Lung (tissue), 17 donors: ENCODE measurements at places on chromosomes 3 and 15. TPM values are rescaled to one million over a fixed set of nuclear protein-coding genes. Genes with fewer than 3 reads are reported as not detected.

ADAMTS17 gene
- total RNA-seq = 6.6 TPM

CADPS gene
- total RNA-seq = 3.6 TPM

MINAR1 gene
- total RNA-seq = 0.37 TPM

GANC gene
- total RNA-seq = 105 TPM

MCTP2 gene
- total RNA-seq = 34.9 TPM

ACKR2 gene
- total RNA-seq = 5.5 TPM

CAMK2N2 gene
- total RNA-seq = 0.58 TPM

SLC28A2 gene
- total RNA-seq = 1.5 TPM

C3orf49 gene
- not detected for total RNA-seq

DUOXA1 gene
- 203 TPM for total RNA-seq

FBXL22 gene
- 2.7 TPM for total RNA-seq

MYNN gene
- 11.2 TPM for total RNA-seq

GOLGA8T gene
- not detected for total RNA-seq

MYL3 gene
- 4.1 TPM for total RNA-seq

EIF3J gene
- total RNA-seq = 51.3 TPM

CEP97 gene
- 21.0 TPM for total RNA-seq

ARHGEF3 gene
- total RNA-seq = 40.9 TPM

IFRD2 gene
- total RNA-seq = 14.7 TPM

PP2D1 gene
- total RNA-seq = not detected

UNC13C gene
- 16.0 TPM for total RNA-seq

UQCC5 gene
- total RNA-seq = 3.1 TPM

WDR72 gene
- total RNA-seq = 0.55 TPM

MAPKAPK3 gene
- total RNA-seq = 23.6 TPM

PRICKLE2 gene
- 35.8 TPM for total RNA-seq

SLC24A5 gene
- total RNA-seq = not detected

ARRDC4 gene
- 20.2 TPM for total RNA-seq

CSTA gene
- 6.5 TPM for total RNA-seq

KCNMB2 gene
- total RNA-seq = 1.7 TPM

CPNE9 gene
- 0.34 TPM for total RNA-seq

PDZRN3 gene
- total RNA-seq = 20.7 TPM

CRABP1 gene
- 1.1 TPM for total RNA-seq

ZNF774 gene
- total RNA-seq = 2.5 TPM

RTP1 gene
- total RNA-seq = not detected

CCDC39 gene
- 6.7 TPM for total RNA-seq

SOX2 gene
- total RNA-seq = 8.7 TPM

HTR3E gene
- total RNA-seq = not detected

OTOL1 gene
- total RNA-seq = not detected

NPAP1 gene
- total RNA-seq = 0.34 TPM

LRRC31 gene
- total RNA-seq = 0.43 TPM

FXR1 gene
- total RNA-seq = 315 TPM

TICRR gene
- total RNA-seq = 0.52 TPM

C3orf52 gene
- total RNA-seq = 22.4 TPM

NGLY1 gene
- 28.9 TPM for total RNA-seq

ANKUB1 gene
- 3.5 TPM for total RNA-seq

ADAMTSL3 gene
- total RNA-seq = 58.2 TPM

INTS14 gene
- 38.2 TPM for total RNA-seq

LDHAL6B gene
- not detected for total RNA-seq

GOLGA8K gene
- total RNA-seq = 2.5 TPM

PPM1L gene
- total RNA-seq = 10.7 TPM

CYP1A2 gene
- total RNA-seq = 0.17 TPM

PRSS50 gene
- 0.46 TPM for total RNA-seq

CAPN3 gene
- 20.9 TPM for total RNA-seq
